ENCODE measurements at places on chromosomes 2 and 18. TPM values are rescaled to one million over a fixed set of nuclear protein-coding genes. Genes with fewer than 3 reads are reported as not detected.

LCT gene
- total RNA-seq: 0.09 TPM

POTEI gene
- not detected for total RNA-seq

TUBB6 gene
- total RNA-seq: 116 TPM

UGT1A9 gene
- total RNA-seq: 11.4 TPM

DTNA gene
- total RNA-seq: 2.8 TPM

FSIP2 gene
- total RNA-seq: 6.7 TPM

CYS1 gene
- total RNA-seq: 0.98 TPM

GLI2 gene
- 7.3 TPM for total RNA-seq

STPG4 gene
- total RNA-seq: not detected

MDH1B gene
- total RNA-seq: 0.26 TPM

Data from mucosa of descending colon (tissue), 3 donors.